ENCODE measurements at places on chromosomes 3 and 15. TPM values are rescaled to one million over a fixed set of nuclear protein-coding genes. Genes with fewer than 3 reads are reported as not detected.

Gene GLDN
- 0.35 TPM for polyA plus RNA-seq

Gene ACKR2
- 1.8 TPM for polyA plus RNA-seq

Gene SERINC4
- polyA plus RNA-seq, result not detected

GRCh38 chr3:128413413-128414205, 53.1 kb downstream of the DNAJB8 start:
- DNase-seq, result no peak

DNA sequence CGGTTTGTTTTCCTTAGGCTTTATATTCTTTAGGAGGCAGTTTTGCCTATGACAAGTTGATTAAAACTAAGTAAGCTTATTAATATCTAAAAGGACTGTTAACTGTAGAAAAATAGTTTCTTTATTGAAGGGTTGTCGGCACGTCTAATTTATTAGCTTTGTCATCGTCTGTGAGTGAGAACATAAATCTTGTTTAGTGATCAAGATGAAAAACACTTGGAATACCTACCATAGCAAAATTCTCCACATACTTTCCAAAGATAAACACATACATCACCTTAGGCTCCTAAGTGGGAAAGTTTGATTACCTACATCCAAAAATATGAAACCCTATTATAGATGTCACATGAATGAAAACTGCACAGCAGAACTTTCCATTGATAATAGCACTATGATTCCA, 139.1 kb upstream of the BNIP2 start:
- no peak for DNase-seq

DNA sequence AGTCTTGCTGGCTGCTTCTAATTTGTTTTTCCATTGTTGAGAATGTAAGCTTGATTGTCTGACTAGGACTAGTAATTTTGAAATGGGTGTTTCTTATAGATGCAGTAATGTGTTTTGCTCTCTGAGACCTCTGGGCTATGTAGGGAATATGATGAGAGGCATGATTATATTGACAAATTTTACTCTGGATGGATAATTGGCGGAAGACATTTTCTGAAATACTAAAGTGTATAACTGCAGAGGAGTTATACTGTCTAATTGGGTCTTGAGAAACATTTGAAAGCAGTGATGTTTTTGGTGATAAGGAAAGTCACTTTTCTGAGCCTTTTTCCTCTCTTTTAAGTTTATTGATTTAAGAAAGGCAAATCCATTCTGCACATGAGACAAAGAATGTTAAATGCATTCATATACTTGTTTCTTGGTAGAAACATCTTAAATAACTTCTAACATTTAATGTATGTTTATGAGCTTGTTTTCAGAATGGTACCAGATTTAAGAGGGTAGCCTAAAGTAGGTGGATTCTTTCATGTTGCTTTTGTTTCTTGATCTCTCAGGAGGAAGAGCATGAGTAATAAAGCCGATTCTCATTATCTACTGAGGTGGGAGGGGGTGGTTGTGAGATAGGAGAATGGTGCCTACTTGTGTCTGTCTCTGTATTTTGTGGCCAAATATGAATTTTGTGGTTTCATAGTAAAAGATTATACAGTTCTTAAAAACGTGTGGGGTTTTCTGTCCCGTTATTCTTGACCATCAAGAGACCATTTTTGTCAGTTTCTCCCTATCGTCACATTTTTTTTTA, 2.0 kb downstream of the ATP2C1 start:
- DNase-seq, result no peak

DNA sequence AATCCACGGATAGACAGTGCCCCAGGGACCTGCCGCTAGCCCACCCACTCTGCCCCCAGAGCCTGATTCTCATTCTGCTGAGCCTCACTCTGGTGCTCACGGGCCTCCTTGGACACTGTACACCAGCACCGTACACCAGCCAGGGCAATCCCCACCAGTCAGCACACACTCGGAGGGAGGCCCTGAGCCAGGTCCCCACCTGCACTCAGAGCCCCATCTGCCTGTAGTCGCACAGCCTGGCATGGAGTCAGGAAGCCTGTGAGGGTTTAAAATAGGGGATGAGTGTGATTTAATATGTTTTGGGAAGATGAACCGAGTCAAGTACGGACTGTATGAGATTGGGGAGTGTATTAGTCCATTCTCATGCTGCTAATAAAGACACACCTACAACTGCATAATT, 223.0 kb downstream of the SLCO3A1 start:
- DNase-seq, result no peak

DNA sequence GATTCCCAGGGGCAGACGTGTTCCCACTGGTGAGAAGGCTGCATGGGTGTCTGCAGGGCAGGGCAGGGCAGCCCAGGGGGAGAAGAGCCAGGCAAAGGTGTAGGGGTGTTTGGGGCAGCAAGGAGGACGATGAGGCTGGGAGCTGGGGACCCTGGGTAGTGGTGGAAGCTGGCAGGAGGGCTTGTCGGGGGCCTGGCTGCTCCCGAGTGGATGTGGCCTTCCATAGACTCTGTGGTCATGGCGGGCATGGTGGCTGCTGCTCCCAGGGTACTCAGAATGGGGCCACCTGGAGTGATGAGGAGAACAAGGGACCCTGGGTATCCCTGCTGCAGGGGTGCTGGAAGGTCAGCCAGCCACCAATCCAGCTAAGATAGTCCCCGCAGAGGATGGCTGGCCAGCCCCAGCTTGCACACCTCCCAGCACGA, 107.5 kb downstream of the WNT7A start:
- no peak for DNase-seq

GRCh38 chr3:29802057-29802456, 521.2 kb downstream of the RBMS3 start:
- no peak for DNase-seq

DNA sequence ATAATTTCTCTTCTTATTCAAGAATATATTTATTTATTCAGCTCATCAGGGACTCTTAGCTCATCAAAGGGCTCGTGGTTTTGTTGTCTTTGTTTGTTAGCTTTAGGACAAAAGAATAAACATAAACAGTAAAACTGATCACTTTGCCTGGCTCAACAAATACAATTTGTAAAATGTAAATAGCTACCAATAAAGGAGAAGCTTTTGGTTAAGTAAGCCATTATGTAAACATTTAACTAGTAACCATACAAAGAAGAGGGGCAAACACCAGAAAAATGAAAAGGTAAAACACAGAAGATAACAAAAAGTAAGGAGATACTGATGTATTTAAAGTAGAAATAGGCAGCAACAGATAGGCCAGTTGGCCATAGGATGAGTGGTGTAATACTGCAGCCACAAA, 761.7 kb downstream of the ROBO1 start:
- no peak for DNase-seq

- no peak for DNase-seq
These were observed 85.6 kb upstream of the MEF2A start for GRCh38 chr15:99480016-99480810.

GRCh38 chr3:89165636-89166263, 58.3 kb downstream of the EPHA3 start:
- DNase-seq, result no peak
